ENCODE measurements at places on chromosomes 4 and X. TPM values are rescaled to one million over a fixed set of nuclear protein-coding genes. Genes with fewer than 3 reads are reported as not detected.

GPR82 gene
- 0.08 TPM for total RNA-seq

- no peak for DNase-seq
- H3K27me3 ChIP-seq, result peaks cover 2% of the 10 kb centered on the region
- no peak overlapping the region for H3K4me3 ChIP-seq
- no peaks in the 10 kb centered on the region for H3K4me1 ChIP-seq
- no peak overlapping the region for H3K27ac ChIP-seq
Measured at GRCh38 chrX:40140706-40141499, 43.1 kb upstream of the BCOR start.

DNA sequence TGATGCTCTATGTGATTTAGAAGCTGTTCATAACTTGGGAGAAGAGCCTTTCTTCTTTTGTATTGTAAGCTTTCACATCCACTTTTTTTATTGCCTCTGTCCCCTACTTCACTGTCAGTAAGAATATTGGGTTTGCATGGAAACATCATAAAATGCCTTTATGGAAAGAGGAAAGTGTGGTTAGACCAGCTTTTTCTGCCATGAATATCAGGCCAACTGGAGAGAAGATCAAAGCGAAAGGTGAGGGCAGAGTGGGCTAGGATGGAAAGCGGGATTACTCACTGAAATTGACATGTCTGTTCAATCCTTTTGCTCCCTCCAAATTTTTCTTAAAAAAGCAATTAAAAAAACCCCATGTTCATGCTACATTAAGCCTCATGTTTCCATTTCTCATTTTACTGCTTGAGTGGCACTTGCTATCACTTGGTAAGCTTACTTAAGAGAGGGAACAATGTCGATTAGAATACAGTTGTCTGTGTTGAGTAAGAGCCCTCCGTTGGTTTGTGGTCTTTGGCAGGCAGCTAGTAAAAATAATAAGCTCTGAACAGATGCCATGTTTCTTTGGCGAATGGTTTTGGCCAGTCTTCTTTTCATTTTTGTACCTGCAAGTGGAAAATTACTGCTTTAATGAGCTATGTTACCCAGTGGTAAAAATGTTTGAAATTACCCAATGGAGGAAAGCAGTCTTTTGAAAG lies 35.9 kb downstream of the SUPT20HL1 start:
- no peak overlapping the region for H3K4me3 ChIP-seq
- H3K27me3 ChIP-seq, result no peaks in the 10 kb centered on the region
- no peaks in the 10 kb centered on the region for H3K36me3 ChIP-seq
- H3K4me1 ChIP-seq, result peaks cover 6% of the 10 kb centered on the region
- no peak for DNase-seq
- no peak overlapping the region for H3K27ac ChIP-seq

CC2D2A gene
- total RNA-seq, result not detected

GRCh38 chr4:76198411-76199237 lies 15.0 kb downstream of the SCARB2 start:
- no peak overlapping the region for H3K4me3 ChIP-seq
- H3K4me1 ChIP-seq, result peaks cover 33% of the 10 kb centered on the region
- no peaks in the 10 kb centered on the region for H3K27me3 ChIP-seq
- H3K36me3 ChIP-seq, result peaks cover 8% of the 10 kb centered on the region

DNA sequence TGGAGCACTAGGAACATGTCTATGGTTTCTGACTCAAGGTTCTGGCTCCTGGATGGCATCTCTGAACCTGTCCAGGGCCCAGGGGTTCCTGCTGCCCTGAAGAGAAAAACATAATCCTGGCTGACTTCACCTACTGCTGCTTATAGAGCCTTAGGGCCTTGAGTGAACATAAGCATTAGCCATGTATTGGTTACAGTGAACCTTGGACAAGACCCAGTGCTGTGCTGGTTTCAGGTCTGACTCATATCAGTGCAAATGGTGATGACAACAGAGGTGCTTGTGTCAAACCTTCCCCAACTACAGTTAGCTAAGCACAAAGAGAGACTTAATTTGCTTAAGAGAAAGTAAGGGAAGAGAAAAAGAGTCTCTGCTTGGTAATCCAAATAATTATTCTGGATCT lies 1047.2 kb downstream of the GLUD2 start:
- no peak overlapping the region for H3K4me3 ChIP-seq
- H3K27ac ChIP-seq, result no peak overlapping the region
- H3K36me3 ChIP-seq, result no peaks in the 10 kb centered on the region
- H3K4me1 ChIP-seq, result no peaks in the 10 kb centered on the region

GRCh38 chrX:153708415-153708814 lies 15.8 kb downstream of the BCAP31 start:
- DNase-seq, result peak; percentile 28
- no peak overlapping the region for H3K4me3 ChIP-seq
- H3K36me3 ChIP-seq, result peaks cover 19% of the 10 kb centered on the region
- H3K4me1 ChIP-seq, result no peaks in the 10 kb centered on the region
- no peaks in the 10 kb centered on the region for H3K27me3 ChIP-seq

DNA sequence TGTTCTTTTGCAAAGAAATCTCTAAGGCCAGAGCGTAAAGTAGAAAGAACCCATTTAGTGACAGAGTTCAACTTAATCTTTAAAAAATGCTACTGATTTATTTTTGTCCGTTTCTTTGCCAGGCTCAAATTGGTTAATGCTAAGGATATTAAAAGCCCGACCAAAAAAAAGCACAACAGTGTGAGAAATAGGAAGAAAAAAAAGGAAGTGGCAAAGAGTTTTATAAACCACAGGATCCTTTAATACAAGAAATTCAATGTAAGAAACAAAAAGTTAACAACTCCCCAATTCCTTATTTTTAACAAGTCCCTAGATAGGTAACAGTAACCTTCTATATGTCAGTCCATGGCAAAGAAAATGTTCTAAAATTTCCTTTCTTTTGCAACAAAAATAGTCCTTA lies 480.4 kb downstream of the ACTRT1 start:
- no peaks in the 10 kb centered on the region for H3K27me3 ChIP-seq
- H3K36me3 ChIP-seq, result no peaks in the 10 kb centered on the region
- no peak overlapping the region for H3K27ac ChIP-seq
- DNase-seq, result no peak
- no peak overlapping the region for H3K4me3 ChIP-seq

SCML2 gene
- total RNA-seq, result 3.6 TPM

DCAF16 gene
- 48.5 TPM for total RNA-seq

PFKFB1 gene
- 0.93 TPM for total RNA-seq

DNA sequence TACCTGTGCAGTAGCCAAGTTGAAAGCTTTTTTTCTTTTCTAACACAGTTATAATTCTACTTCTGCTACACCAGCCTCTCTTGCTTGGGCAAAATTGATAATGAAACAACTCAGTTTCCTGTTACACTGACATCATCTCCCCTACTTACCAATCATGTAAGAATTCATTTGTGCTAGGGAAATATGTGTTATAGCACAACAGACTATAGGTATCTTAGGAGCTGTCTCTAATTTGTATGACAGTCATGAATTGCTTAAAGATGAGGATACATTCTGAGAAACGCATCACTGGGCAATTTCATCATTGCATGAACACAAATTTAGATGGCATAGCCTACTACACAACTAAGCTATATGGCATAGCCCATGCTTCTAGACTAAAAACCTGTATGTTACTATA lies 246.3 kb upstream of the ANKRD50 start:
- H3K4me3 ChIP-seq, result no peak overlapping the region
- DNase-seq, result no peak
- H3K36me3 ChIP-seq, result no peaks in the 10 kb centered on the region

CPZ gene
- total RNA-seq, result not detected

ZNF674 gene
- 1.8 TPM for total RNA-seq

CASK gene
- 17.4 TPM for total RNA-seq

MAGIX gene
- 2.8 TPM for total RNA-seq

DNA sequence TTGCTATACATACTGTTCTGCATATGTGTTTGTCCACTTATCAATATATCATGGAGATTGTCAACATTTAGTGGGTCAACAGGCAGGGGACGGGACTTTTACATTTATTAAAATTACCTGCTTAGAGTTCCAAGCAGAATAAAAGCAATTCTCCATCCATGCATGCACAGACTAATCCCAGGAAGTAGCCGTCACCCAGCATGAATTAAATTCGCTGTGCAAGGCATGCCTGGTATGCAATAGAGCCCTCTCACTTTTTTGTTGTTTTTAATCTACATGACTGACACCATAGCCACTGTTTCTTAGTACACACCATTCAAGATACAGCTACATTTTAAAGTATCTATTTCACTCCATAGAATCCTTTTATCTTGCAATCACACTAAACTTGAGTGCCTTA lies 108.9 kb downstream of the USP46 start:
- no peaks in the 10 kb centered on the region for H3K4me1 ChIP-seq
- no peak overlapping the region for H3K4me3 ChIP-seq
- peaks cover 2% of the 10 kb centered on the region for H3K27me3 ChIP-seq
- H3K27ac ChIP-seq, result no peak overlapping the region

GRCh38 chr4:40514497-40514951 lies 115.1 kb downstream of the RBM47 start:
- no peaks in the 10 kb centered on the region for H3K27me3 ChIP-seq
- peak overlapping the region; percentile 10 for H3K27ac ChIP-seq
- H3K4me1 ChIP-seq, result peaks cover 34% of the 10 kb centered on the region
- H3K4me3 ChIP-seq, result no peak overlapping the region
- DNase-seq, result no peak

DNA sequence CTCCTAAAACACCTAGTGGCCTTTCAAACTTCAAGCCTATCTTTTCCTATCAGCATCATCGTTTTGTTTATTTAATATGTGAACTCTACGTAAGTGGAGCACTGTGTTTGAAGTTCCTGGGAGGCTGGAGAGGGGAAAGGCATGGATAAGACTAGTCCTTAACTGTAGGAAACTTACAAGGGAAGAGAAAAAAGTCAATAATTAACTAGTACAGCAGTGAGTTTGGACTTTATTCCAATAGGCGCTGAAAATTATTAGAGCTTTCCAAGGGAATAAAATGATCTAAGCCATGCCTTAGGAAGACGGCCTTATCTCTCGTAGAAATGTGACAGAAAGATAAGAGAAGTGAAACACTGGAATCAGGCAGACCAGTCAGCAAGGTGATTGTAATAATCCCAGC lies 55.3 kb downstream of the AMOT start:
- no peak overlapping the region for H3K4me3 ChIP-seq
- no peaks in the 10 kb centered on the region for H3K36me3 ChIP-seq
- no peak for DNase-seq
- no peak overlapping the region for H3K27ac ChIP-seq

GRCh38 chrX:17846045-17846444 lies 15.1 kb downstream of the RAI2 start:
- no peak overlapping the region for H3K4me3 ChIP-seq
- no peak overlapping the region for H3K27ac ChIP-seq
- H3K27me3 ChIP-seq, result peaks cover 3% of the 10 kb centered on the region
- H3K4me1 ChIP-seq, result no peaks in the 10 kb centered on the region

- H3K36me3 ChIP-seq, result no peaks in the 10 kb centered on the region
- no peaks in the 10 kb centered on the region for H3K4me1 ChIP-seq
- peaks cover 4% of the 10 kb centered on the region for H3K27me3 ChIP-seq
- no peak overlapping the region for H3K4me3 ChIP-seq
- DNase-seq, result no peak
Measured at GRCh38 chr4:177410566-177410965, 31.7 kb downstream of the AGA start.

- H3K36me3 ChIP-seq, result no peaks in the 10 kb centered on the region
- H3K27ac ChIP-seq, result no peak overlapping the region
- no peak overlapping the region for H3K4me3 ChIP-seq
- no peak for DNase-seq
Measured at GRCh38 chrX:52923781-52924241, 26.7 kb downstream of the FAM156B start.

VSIG1 gene
- total RNA-seq, result not detected

CYBB gene
- total RNA-seq, result not detected

DNA sequence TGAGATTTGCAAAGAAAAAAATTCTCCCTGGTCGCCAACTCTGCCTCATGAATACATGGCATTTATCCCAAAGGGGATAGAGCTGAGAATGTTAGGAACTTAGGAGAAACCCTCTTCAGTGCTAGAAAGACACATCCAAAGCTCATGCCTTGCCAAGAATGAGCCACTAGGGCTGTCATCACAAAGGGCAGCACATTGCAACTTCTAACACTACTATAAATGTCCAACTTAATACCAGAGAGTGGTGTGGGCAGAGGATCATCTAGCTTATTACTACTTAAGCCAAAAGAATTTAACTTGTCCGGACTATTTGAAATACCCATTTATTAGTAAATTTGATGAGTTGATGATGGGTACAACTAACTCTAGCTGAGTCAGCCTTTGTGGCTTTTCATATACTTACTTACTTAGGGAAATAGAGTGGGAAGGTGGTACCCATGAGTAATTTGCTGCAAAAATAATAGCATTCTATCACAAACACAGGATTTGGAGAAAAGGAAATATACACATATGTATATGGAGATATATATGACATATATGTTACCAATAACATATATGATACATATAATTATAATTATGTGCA lies 66.3 kb upstream of the GAB1 start:
- H3K27ac ChIP-seq, result no peak overlapping the region
- H3K36me3 ChIP-seq, result no peaks in the 10 kb centered on the region
- no peak overlapping the region for H3K4me3 ChIP-seq
- H3K27me3 ChIP-seq, result no peaks in the 10 kb centered on the region
- H3K4me1 ChIP-seq, result no peaks in the 10 kb centered on the region

VCX gene
- not detected for total RNA-seq

KIT gene
- 0.17 TPM for total RNA-seq

NBDY gene
- 29.3 TPM for total RNA-seq

- H3K36me3 ChIP-seq, result peaks cover 20% of the 10 kb centered on the region
- H3K27ac ChIP-seq, result no peak overlapping the region
- no peak overlapping the region for H3K4me3 ChIP-seq
Measured at GRCh38 chr4:113565702-113566012, 195.9 kb downstream of the CAMK2D start.

LDOC1 gene
- 6.9 TPM for total RNA-seq

GRCh38 chrX:133544115-133544514 lies 128.8 kb upstream of the GPC4 start:
- no peak overlapping the region for H3K4me3 ChIP-seq
- no peak overlapping the region for H3K27ac ChIP-seq
- no peaks in the 10 kb centered on the region for H3K36me3 ChIP-seq
- no peaks in the 10 kb centered on the region for H3K27me3 ChIP-seq
- DNase-seq, result no peak

- no peaks in the 10 kb centered on the region for H3K27me3 ChIP-seq
- no peak overlapping the region for H3K27ac ChIP-seq
- H3K36me3 ChIP-seq, result no peaks in the 10 kb centered on the region
- no peak for DNase-seq
Measured at GRCh38 chr4:98310867-98311266, 49.7 kb downstream of the RAP1GDS1 start.

- no peak for DNase-seq
- H3K36me3 ChIP-seq, result no peaks in the 10 kb centered on the region
Measured at GRCh38 chr4:100879471-100879870, 361.6 kb upstream of the EMCN start.

GRCh38 chrX:119478504-119478903 lies 10.3 kb downstream of the SLC25A5 start:
- peaks cover 10% of the 10 kb centered on the region for H3K4me1 ChIP-seq
- H3K4me3 ChIP-seq, result no peak overlapping the region
- no peaks in the 10 kb centered on the region for H3K36me3 ChIP-seq

TCEAL5 gene
- total RNA-seq, result not detected

DNA sequence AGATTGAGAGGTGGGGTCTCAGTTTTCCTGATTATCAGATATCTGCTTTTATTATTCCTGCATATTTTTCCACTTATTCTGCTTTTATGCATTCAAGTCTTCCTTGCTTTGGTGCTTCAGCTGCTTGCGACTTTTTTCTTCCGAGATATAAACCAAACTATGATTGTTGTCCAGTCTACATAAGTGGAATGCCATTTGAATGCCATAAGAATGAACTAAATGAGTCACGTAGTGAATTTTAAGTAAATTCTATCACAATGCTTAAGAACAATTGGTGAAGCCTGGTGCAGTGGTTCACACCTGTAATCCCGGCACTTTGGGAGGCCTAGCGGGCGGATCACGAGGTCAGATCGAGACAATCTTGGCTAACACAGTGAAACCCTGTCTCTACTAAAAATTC lies 189.1 kb downstream of the PCDH18 start:
- DNase-seq, result no peak
- H3K4me3 ChIP-seq, result no peak overlapping the region
- H3K4me1 ChIP-seq, result no peaks in the 10 kb centered on the region
- no peaks in the 10 kb centered on the region for H3K36me3 ChIP-seq
- H3K27me3 ChIP-seq, result no peaks in the 10 kb centered on the region
- no peak overlapping the region for H3K27ac ChIP-seq

Data from activated T-helper 1 cell treated with anti-CD3 and anti-CD28 coated beads, Interleukin-12 subunit alpha, Interleukin-12 subunit beta, Interleukin-2, Interleukin-4 antibody, amounts not matched to agents 30 ng/mL and 10 ng/mL and 1 ng/mL, durations not matched to agents 14 hours and 24 hours and 36 hours (primary cell).